ENCODE measurements at places on chromosomes 12 and 14.

- no peak for DNase-seq
Observed at GRCh38 chr12:95614390-95614982, 63.2 kb upstream of the USP44 start.

GRCh38 chr12:17017402-17017801 lies 411.4 kb upstream of the LMO3 start:
- DNase-seq, result no peak

DNA sequence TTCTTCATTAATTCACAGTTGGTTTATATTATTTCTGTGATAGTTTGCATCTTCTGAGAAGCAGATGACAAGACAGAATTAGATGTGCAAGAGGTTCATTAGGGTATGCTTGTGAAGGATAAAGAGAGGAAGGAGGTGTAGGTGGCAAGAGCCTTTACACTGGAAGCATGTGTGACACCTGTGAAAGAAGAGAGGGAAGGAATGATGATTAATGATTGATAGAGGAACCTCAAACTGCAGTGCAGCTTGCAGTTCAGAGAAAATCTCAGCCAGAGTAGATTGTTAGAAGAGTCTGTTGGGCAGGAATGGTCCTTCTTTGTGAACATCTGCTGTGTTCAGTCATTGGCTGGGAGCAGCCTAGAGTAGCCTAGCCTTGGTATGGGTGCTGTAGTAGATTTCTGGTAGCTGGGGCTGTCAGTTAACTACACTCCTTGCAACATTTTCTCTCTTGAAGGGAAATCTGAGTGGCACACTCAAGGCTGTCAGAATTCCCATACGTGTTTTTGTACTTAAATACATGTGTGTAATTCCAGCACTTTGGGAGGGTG lies 9.0 kb downstream of the RCOR1 start:
- DNase-seq, result no peak

GRCh38 chr14:95127531-95127911 lies 29.8 kb downstream of the DICER1 start:
- DNase-seq, result no peak

DNA sequence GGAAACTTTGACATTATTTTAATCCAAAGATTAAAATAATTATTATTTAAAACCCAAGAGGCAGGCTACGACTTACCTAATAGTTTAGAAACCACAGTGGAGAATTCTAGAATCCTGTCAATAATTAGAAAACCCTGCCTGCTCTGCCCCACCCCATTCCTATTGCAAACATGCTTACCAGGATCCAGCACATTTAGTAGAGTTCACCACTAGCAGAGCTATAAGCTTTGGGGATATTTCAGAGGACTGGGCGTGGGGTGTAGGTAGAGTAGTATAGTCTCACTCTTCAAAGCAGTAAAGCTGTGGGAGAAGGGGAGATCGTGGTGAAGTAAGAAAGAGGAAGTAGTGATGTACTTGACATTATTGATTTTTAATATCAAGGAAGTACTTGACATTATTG lies 100.3 kb downstream of the FIGNL2 start:
- no peak for DNase-seq

DNA sequence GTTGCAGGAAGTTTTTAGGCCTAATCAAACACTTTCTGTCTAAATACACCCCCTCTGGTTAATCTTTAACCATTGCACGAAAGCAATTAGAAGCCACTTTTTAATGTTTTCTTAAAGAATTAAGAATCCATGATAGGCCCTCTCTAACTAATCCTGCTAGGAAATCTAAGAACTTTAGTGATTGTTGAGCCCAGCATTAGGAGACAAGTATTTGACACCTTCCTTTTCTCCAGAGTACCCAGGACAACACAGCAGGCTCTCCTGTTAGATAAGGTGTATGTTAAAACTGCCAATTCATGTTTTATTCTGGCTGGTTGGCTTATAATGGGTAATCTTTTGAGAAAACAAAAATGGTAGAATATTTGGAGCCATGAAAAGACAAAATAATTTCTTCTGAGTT lies 95.0 kb downstream of the ALX1 start:
- DNase-seq, result no peak

DNA sequence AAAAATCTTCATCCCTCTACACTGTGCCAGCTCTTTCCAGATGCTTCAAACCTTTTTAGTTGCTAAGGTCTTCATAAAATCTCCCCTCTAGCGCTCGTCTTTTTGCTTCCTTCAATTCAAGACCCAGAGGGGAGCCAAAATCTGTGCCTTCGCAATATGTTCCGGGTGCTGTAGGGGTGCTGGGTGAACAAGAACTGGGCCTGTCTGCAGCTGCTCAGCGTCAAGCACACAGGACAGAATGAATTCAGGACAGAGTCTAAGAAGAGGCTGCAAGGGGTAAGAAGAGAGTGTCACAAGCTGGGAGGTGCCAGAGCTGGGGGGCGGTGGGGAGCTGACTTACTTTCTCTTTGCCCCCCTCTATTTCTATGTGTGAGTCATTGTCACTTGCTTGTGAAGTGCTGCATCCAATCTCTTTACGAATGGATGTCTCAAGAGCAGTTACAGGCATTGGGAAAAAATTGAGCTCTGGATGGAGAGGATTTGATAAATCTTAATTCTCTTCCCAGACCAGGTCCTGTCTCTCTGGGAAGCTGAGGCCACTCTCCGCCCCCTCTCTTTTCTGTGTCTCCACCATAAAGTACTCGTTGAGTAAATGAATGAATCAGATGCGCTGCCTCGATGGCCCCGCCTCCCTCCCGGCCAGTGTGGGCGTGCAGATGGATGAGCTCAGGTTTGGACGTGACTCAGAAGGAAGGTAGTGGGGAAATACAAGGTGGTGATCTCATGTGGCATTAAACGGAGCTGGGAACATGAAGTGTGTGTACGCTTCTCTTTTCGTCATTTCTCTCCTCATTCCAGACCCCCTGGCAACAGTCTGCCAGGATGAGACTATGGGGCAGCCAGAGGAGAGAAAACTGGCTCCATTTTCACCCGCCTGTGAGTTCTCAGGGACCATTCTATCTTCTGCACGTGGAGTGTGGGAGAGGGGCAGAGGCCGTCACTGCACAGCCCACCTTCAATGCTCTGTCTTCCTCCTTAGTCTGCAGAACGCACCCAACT lies 91.3 kb downstream of the TSPAN9 start:
- peak; percentile 46 for DNase-seq

GRCh38 chr12:20320552-20320951 lies 47.8 kb upstream of the PDE3A start:
- DNase-seq, result no peak

GRCh38 chr12:126770188-126770587 lies 1496.8 kb upstream of the TMEM132C start:
- no peak for DNase-seq

GRCh38 chr12:80262346-80262745 lies 163.0 kb downstream of the OTOGL start:
- no peak for DNase-seq

- no peak for DNase-seq
Observed at GRCh38 chr14:90024910-90025309, 36.9 kb upstream of the KCNK13 start.

- no peak for DNase-seq
Observed at GRCh38 chr12:12704593-12705230, 8.7 kb upstream of the GPR19 start.

DNA sequence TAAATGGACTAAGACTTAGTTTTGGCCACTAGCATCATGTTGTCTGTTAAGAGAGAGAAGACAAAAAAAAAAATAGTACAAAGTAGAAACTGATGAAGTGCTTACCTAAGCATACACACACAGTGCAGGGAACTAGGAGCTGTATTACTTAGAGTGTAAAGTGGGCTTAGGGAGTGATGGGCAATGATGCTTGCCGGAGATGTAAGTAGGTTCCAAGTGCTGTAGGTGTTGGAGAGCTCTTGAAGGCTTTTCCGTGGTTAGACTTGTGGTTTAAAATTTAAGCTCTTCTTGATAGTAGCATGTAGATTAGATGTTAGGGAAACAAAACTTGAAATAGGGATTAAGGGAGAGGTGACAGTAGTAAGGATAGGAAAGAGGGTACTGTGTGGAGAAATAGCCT lies 34.7 kb downstream of the MIA2 start:
- DNase-seq, result no peak

GRCh38 chr12:24596768-24597388 lies 352.0 kb downstream of the BCAT1 start:
- DNase-seq, result no peak

GRCh38 chr12:6903722-6904121 lies 900 bp upstream of the LRRC23 start:
- no peak for DNase-seq

DNA sequence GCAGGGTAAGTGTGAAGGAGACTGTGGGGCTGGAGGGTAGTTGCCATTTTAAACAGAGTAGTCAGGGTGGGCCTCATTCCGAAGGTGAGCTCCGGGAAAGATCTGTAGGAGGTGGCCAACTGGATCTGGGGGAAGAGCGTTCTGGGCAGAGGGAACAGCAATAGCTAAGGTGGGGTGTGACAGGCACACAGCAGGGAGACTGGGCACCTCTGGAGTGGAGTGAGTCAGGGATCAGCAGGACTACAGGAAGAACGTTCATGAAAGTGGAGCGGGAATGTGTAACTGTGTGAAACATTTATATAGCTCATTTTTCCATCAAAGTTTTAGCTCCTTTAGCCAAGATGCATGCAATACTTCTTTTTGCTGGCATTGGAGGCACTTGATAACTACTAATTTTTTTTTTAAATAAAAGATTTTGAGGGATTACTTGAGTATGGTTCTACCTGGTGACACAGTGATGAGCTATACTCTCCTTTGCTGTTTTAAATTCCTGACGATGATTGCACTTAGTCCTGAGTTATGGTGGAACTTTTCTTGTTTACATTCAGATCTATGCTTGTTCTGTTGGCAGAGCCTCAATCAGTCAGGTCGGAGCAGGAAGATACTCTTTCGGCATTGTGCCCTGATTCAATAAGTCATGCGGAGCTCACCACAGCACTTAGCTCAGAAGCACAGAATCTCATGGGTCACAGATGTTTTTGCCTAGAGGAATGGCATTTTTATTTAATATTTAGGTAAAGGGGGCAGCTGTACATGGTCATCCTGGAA lies 106.4 kb downstream of the WIF1 start:
- DNase-seq, result no peak

GRCh38 chr12:80187660-80188090 lies 88.3 kb downstream of the OTOGL start:
- DNase-seq, result no peak

DNA sequence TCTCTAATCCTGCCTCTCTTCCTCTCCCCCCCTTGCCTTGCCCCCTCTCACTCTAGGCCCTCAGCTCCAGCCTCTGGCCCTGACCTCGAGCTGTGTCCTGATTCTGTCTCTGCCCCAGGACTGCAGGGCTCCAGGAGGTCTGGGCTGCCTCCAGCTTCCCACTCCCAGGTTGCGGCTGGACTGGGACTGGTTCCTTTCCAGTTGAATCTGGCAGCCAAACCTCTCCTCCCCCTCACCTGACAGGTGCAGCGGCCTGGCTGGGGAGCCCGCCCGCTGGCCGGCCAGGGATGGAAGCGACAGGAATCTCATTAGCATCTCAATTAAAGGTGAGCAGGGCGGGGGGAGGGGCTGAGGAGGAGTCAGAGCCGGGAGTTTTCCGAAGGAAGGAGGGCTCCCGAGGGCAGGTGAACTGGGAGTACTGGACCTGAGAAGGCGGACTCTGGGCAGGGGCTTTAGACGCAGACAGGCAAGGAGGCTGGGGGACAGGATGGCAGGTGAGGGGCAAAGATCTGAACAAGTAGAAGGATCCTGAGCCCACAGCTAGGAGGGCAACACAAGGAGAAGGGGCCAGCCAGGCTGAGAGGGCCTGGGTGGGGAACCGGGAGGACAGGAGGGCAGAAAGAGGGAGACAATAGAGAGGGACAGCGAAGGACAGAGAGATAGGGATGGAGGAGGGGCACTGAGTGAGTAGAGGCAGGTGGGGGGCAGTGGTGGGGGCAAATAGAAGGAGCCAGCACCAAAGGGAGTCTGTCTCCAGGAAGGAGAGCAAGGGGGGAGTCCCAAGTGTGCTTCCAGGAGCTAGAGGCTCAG lies at the start of gene SCNN1A:
SCNN1A (minus strand) TSS at position 295 of the 810 bp plus-strand sequence. CDS start 780 bp downstream, outside the sequence.
- DNase-seq, result no peak

- DNase-seq, result no peak
Observed at GRCh38 chr14:104559804-104560585, 19.6 kb upstream of the C14orf180 start.

DNA sequence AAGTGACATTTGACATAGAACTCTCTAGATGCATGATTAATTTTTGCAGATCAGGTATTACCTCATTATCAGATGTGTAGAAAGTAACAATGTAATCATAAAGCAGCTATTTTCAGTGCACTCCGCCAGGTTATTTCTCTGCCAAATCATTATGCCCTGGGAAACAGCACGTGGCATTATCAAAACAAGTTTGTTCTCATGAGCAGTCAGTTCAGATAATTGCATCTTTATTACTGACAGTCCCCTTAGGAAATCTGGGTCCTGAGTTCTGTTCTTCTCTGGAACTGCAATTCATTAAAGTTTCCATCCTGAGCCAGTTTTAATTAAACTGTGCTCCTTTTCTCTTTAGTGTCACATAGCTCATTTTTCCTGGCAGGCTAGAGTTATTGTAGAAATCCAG lies 94.7 kb upstream of the KRR1 start:
- no peak for DNase-seq

DNA sequence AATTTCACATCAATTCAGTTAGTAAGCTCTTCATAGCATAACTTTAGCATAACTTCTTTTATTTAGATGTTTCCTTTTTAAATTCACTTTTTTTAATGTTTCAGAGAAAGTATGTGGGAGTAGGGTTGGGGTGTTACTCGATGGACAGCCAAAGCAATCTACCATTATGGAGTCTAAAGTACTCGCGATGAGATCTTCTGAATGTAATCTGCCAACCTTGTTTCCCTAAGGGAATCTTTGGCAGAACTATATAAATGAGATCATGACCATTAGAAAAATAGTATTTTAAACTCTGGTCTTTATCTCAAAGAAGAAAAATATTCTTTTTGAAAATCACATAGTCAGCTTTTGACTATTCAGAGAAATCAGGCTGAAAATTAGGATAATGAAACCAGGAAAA lies 103.9 kb downstream of the BBS10 start:
- no peak for DNase-seq

GRCh38 chr14:79197516-79197915 lies 1013.8 kb downstream of the DIO2 start:
- no peak for DNase-seq

DNA sequence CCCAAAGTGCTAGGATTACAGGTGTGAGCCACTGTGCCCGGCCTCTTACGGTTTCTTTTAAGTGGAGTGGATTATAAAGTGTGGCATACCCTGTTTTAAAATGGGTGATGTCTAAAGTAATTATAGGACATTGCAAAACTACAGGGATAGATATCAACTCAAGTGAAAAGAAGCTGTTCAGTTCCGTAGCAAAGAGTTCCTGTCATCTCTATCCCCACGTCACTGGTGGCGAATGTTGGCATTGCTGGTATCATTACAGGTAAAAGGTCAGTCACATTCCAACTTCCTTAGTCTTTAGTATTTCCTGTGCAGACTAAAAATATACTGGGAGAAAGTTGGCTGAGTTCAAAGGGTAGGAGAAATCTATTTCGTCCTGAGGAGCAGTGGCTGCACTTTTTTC lies 95.6 kb upstream of the SLC38A2 start:
- no peak for DNase-seq

GRCh38 chr14:31855262-31855661 lies 221.8 kb upstream of the ARHGAP5 start:
- no peak for DNase-seq

- no peak for DNase-seq
Observed at GRCh38 chr12:122944605-122945592, 21.4 kb downstream of the ABCB9 start.

- DNase-seq, result no peak
Observed at GRCh38 chr12:2076196-2076570, 23.4 kb downstream of the CACNA1C start.

GRCh38 chr14:96617635-96618034 lies 115.5 kb downstream of the PAPOLA start:
- DNase-seq, result no peak
